AG04449 (cell line): ENCODE measurements at places on chromosomes 3 and 15.
A peak's percentile ranks its signal among the peaks of the same experiment; 100 is the strongest.

DNA sequence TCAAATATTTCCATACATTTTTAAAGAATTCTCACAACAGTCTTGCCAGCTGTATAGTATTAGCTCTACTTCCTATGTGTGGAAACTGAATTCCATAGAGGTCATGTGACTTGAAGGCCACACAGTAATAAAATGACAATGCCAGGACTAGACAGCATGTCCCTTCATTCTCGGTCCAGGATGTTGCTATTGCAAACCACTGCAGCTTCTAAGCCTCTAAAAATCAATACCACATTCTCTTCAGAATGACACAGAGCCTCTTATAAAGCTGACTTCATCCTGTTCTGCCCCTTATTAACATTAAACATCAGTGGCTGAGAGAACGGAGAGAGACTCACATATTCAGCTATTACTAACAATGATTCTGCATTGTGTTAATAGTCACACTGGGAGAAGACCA lies 240.3 kb upstream of the PEX5L start:
- no peak for DNase-seq

DNA sequence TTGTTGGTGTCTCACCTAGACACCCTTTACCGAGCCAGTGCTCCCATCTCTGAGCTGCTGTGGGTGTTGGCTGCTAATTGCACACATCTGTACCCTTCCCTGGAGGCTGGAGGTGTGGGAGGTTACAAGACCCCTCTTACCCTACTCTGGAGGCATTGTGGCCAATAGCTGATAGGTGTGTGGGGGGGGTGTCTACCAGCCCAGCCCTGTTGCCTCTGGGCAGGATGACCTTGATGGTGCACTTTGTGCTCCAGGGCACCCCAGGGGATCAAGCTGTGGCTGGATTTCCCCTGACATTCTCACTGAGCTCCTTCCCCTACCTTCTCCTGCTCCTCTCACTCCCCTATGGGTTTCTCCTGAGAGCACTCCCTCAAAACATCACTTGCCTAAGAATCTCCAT lies 104.7 kb upstream of the ADPGK start:
- DNase-seq = no peak

- peak; percentile 58 for DNase-seq
These were observed 36.8 kb upstream of the SCAANT1 start for GRCh38 chr3:63949005-63949404.

DNA sequence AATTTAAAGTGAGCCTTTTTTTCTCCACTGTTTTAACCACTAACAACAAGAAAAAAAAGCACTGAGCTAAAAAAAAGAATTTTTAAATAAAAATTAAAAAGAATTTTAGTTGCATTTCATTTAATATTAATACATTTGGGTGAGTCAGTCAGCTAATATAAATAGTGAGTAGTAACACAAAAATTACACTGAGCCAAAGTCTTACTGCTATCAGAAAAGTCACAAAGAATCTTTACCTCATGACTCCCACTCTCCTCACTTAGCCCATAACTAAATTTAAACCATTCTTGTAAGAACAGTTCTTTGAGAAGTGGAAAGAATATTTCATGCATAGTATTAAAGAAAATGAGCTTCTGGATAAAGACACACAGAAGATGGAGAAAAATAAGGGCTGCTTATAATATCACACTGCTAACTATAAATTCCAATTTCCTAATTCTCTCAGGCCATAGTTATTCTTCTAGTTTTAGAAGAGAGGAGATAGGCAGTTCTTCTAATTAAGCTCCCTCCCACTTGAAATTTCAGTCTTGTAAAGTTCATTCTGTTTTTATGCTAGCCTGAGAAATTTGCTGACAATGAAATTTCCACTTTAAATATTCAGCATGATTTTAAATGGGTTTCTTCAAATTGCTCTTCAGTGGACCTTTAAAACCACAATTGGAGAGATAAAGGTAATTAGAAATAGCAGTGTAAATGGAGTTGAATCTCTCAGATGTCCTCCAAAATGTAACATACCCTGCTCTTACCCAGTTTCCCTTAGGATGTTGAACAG lies 17.6 kb downstream of the SHQ1 start:
- no peak for DNase-seq

DNA sequence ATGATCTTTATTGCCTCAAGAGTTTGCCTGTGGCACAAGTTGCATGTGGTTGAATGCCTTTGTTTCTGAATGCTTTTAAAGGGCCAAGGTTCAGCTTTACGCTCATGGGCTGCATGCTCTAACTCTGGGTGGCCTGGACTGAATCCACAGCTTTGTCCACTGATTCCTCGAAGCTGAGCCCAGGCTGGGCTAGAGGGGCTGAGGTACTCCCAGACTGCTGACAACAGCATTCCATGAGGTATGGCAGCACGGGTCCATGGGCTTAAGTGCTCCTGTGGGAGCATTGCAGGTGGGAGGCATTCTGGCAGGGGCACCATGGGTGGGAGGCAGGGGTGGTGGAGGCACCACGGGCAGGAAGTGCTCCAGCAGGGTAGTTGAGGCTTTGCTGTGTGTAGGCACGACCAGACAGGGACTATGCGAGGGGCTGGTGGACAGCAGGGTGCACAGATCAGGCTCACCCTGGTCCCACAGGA lies 61.6 kb downstream of the GLCE start:
- no peak for DNase-seq

DNA sequence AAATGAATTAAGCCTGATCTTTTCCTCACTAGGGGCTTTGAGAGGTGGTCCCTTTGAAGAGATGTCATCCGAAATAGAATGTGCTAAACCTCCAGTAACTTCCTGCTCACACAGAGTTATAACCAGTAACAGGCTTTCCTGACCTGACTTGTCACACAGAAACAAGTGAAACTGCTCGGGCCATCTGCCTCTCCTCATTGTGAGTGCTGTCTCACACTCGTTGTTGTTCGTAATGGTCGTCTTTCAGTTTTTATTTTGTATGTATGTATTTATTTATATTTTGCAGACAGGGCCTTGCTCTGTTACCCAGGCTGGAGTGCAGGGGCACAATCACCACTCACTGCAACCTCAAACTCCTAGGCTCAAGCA lies 24.0 kb downstream of the ACSBG1 start:
- DNase-seq = no peak

- no peak for DNase-seq
These were observed 23.2 kb downstream of the ERICH6 start for GRCh38 chr3:150680562-150680961.

DNA sequence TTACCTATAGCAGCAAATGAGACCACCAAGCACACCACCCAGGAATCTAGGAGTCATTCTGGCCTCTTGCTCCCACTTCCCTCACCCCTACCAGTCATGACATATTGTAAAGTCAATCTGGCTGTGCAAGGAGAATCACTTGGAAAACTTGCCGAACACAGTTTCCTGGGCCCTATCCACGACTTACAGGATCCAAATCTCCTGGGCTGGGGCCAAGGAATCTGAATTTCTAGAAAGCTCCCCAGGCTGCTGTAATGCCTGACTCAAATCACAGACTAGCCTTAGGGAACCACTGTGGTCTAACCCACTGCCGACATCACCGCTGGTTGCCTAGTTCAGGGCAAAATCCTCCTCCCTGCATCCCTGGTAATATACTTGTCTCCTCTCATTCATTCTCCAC lies 4.2 kb upstream of the CRABP1 start:
- no peak for DNase-seq

DNA sequence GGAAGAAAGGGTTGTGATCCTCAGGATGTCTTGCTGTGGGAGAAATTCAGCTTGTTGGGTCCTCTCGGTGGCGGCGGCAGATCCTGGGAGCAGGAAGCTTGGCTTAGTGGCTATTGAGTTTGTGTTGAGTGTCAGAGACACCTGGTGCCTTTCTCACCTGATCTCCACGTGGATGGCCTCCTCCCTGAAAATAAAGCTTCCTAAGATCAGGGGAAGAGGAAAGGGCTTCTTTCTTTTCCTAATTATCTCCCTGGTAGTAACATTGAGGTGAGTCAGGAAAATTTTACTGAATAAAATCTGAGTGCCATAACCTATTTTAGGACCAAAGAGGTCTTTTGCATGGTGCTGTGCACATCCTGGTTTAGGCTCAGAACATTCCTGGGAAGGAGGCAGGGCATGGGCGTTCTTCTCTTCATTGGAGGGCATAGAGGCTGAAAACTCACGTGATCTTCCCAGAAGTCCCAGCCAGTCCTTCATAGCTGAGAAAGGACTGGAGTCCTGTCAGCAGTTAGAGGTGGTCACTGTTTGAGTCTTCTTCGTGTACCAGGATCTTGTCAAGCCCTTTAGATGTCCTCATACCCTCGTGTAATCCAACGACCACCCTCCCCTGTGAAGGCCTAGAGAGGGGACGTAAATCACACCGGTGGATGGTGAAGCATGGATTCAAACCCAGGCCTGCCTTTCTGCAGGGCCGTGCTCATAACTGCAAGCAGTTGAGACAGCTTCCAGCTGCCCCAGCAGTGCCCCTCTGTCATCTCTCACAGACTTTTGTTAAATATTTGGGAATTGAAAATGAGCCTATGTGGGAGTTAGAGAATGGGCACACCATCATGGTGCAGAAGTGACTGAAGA lies 1.1 kb downstream of the CMTM8 start:
- DNase-seq = no peak

- DNase-seq = no peak
These were observed 131.8 kb downstream of the TBL1XR1 start for GRCh38 chr3:177065285-177066033.
